ENCODE measurements at places on chromosomes 3 and 15.

GRCh38 chr3:30951826-30952225 lies 57.4 kb upstream of the GADL1 start:
- no peak for DNase-seq

DNA sequence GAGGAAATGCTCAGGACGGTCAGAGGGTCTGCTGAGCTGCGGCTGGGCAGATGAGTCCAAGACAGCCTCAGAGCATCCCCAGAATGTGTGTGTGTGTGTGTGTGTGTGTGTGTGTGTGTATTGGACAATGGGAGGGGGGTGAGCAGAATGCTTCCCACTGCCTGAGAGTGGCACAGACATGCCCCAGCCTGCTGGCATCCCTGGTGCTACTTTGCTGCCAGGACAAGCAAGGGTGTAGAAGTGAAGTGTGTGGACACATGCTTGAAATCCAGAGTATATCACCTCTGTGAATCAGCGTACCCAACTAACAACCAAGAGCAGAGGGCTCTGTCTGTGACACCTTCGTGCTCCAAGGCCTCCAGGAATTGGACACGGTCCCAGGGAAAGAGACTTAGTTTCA lies 76.3 kb downstream of the SLC9A9 start:
- no peak for DNase-seq

GRCh38 chr3:156750874-156751245 lies 75.3 kb upstream of the LEKR1 start:
- DNase-seq, result no peak

DNA sequence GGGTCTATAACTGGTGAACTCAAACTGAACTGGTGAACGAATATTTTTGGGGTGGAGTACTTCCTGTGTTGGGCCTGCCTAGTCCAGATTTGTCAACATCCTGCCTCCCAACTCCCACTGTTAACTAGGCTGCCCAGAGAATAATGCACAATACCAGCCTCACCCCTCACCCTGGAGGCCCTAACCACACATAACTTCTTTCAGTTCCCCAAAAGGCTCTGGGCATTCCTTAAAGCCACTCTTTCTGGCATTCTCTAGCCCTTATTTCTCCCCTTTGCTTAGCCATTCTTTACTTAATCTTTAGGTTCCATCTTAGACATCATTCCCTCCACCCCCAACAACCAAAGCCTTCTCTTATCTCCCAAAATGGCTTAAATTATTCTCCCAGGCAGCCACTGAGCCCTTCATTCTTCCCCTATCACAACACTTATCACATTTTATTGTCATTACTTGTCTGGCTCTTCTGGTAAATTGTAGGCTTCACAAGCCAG lies 9.1 kb upstream of the SEC11A start:
- DNase-seq, result no peak

GRCh38 chr15:91152896-91153581 lies 53.0 kb downstream of the SV2B start:
- no peak for DNase-seq

DNA sequence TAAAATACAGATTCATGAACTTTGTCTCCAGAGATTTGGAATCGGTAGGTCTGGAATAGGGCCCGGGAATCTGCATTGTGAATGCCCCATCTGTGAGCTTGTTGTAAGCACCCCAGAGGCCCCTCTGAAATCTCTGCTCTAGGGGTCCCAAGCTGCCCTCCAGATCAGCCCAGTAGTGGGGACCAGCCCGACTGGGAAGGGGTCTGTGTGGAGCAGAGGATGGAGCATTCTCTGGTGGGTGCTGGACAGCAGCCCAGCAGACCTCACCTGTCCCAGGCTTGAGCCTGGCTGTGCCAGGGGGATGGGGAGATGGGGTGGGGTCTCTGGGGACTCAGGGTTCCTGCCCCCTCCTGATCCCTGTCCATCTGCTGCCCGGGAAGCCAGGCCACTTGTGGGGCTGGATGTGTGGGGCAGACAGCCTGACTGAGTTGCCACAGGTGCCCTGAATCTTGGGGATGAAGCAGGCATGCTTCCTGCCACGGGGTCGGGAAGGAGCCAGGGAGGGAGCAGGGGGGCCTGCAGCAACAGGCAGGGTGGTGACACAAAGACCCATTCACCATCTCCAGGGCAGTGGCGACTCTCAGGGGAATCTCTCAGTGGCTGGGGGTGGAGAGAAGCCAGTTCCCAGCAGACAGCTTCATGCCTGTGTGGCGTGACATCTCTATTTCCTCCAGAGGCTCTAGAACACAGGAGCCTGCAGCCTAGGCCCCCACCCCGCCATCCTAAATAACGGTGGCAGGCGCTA lies 99.3 kb downstream of the WNT7A start:
- no peak for DNase-seq

DNA sequence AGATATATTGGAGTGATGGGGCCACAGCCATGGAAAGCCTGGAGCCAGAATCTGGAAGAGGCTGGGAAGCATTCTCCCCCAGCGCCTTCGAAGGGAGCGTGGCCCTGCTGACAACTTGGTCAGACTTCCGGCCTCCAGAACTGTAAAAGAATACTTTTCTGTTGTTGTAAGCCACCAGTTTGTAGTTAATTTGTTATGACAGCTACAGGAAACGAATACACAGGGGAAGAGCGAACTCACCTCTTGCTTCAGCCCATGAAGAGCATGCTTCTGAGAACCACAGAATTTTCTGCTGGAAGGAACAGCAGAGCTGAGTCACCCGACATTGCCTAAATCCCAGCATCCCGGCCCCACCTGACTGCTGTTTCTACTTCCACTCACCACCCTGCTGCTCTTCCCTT lies 501.7 kb downstream of the SHQ1 start:
- no peak for DNase-seq

GRCh38 chr15:57218826-57219576 lies 157.3 kb upstream of the CGNL1 start:
- no peak for DNase-seq

DNA sequence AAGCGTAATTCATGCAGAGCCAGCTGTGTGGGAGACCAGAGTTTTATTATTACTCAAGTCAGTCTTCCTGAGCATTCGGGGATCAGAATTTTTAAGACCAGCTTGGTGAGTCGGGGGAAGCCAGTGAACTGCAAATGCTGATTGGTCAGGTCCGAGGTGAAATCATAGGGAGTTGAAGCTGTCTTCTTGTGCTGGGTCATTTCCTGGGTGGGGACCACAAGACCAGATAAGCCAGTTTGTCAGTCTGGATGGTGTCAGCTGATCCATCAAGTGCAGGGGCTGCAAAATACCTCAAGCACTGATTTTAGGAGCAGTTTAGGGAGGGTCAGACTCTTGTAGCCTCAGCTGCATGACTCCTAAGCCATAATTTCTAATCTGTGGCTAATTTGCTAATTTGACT lies 228.1 kb upstream of the ATP10A start:
- no peak for DNase-seq

GRCh38 chr3:177263615-177264368 lies 66.5 kb upstream of the TBL1XR1 start:
- DNase-seq, result no peak

DNA sequence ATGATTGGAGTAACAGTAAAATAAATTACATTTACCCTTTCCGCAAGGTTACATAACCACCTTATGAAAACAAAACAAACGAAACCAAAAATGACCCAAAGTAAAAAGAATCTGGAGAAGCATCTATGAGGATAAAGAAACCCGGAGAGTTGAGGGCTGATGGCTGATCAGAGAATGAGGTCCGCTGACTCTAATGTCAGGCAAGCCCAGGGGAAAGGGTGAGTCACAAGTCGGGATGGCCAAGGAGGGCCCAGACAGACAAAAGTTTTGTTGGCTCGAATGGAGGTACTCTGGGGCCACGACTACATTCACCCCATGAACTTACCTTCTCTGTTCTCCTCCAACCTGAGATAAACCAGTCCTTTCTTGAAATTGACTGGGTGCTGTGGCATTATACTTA lies 95.7 kb downstream of the RORA start:
- DNase-seq, result no peak

Measured in head of caudate nucleus (tissue), 42 donors.